Stimulated activated CD8-positive, alpha-beta memory T cell treated with anti-CD3 and anti-CD28 coated beads, Interleukin-15, amount 100 ng/mL, for 48 hours (primary cell): ENCODE measurements at places on chromosomes 12 and 14.

DNA sequence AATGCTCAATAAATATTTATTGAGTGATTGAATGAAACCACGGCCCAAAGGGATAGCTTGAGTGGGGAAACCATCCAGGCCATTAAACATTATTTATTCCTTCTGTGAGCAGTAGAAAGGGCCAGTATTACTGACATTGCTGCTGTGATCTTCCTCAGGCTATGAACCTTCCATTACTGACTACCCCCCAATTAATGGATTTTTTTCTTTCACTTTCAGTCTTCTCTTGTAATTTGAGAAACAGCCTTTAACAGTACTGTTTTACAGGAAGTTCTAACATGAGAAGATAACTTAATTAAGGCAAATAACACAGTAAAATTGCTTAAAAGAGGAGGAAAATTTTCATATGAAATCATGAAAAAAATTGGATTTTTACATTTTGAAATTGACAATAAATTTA is 629.5 kb downstream of the TRHDE start:
- no peak for DNase-seq

- DNase-seq: no peak
Observed at GRCh38 chr12:76288218-76288617, 60.0 kb downstream of the BBS10 start.

DNA sequence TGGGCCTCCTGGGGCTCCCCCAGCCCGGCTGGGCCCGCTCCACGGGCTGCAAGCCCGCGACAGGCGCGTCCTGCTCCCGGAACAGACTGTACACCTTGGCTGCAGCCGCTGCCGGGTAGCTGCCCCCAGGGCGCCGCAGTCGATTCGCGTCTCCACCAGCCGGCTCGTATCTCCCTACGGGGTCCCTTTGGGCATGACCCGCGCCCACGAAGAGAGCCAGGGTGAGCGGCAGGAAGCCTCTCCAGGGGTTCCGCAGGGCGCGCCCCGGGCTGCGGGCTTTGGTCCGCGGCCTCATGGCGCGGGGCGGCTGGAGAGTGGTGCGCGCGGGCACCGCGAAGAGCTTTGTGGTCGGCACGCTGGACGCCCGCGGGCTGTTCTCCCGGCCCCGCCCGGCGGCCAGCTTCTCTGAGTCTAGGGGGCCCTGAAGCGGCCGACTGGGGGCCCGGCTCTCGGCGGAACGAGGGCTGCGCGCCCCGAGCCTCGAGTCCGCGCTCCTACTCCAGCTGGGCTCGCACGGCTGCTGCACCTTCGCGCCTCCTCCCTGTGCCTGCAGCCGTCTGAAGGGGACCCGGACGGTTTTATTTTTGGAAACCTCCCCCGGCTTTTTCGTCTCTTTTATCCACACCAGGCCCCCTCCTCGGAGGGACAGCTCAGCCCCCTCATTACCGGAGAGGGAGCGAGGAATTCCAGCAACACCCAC is at the start of gene LTBP2:
Gene LTBP2 (minus strand): TSS at position 588 of the 700 bp plus-strand sequence. CDS start 293 bp downstream, at position 295.
- DNase-seq: no peak

- DNase-seq: no peak
Observed at GRCh38 chr12:45398552-45398951, 182.7 kb downstream of the ANO6 start.

DNA sequence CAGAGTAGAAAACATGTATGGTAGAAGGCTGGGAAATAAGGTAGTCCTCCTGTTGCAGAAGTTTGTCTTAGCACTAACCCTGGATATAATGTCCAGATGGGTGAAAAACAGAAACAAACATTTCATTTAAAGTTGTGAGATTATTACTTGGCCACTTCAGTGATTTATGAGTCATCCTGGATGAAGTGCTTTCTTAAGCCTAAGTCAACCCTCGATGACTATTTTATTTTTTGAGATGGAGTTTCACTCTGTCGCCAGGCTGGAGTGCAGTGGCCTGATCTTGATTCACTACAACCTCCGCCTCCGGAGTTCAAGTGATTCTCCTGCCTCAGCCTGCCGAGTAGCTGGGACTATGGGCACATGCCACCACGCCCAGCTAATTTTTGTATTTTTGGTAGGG is 10.2 kb downstream of the DLST start:
- no peak for DNase-seq

GRCh38 chr12:31456562-31456961 is 130.6 kb upstream of the SINHCAF start:
- DNase-seq: no peak

GRCh38 chr12:71760471-71760870 is 5.8 kb downstream of the RAB21 start:
- no peak for DNase-seq

DNA sequence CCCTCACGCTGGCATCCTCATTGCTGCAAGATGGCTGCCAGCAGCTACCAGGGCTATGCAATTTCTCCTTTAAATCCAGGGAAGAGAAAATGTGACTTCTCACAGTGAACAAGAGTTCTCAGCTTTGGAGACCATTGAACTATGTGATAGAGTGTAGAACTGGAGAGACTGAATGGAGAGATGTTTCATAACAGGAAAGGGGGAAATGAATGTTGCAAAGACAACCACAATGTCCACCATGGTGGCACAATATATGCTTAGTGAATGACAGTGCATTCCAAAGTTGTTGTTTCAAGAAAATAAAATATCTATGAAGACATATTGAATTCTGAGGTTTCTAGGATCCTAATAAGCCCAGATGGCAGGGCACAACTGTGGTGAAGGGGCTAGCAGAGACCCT is 13.2 kb upstream of the COCH start:
- DNase-seq: no peak

- DNase-seq: no peak
Observed at GRCh38 chr12:101908395-101908794, 31.0 kb downstream of the DRAM1 start.

DNA sequence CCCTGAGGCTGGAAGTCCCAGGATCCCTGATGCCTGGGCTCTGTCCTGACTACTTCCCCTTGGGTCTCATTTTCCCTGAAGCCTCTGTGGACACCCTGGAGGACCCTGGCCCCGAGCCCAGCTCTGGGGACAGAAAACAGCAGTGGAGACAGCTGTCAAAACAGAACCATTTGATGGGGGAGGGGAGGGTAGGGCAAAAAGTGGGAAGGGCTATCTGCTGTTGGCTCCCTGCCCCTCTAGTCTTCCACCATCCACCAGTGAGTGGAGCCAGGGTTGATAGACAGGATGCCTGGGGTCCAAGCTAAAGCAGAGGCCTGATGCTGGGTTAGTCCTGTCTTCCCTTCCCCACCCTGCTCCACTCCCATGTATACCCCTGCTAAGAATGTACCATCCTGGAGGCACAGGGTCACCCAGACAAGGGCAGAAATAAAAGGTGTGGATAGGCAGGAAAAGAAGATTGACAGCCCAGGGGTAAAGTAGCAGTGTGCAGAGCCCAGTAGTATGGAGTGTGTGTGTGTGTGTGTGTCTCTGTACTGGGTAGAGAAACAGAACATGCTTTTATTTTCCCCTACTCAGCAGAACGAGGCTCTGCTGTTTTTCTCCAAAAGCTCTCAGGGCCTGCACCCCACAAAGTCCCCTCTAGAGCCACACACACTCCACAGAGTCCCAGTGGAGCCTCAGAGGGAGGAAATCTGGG is 9.8 kb downstream of the ZNF385A start:
- no peak for DNase-seq

DNA sequence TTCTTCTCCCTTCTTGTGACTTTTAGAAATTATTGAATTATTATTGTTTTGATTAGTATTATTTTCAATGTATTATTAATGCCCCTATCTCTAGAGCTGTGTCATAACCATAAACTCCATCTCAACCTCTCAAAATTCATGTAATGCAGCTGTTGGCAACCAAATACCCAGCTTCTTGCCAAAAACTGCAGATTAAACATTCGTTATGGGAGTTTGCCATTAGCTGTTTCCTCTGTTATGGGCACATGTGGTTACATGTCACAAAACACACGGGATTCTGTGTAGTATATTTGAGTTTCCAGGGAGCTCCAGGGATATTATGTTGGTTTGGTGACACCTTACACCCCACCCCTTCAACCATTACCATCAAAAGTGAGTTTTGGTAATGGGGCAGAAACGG is 2.8 kb upstream of the ALX1 start:
- no peak for DNase-seq

GRCh38 chr12:104508752-104509446 is 52.2 kb downstream of the CHST11 start:
- DNase-seq: no peak

DNA sequence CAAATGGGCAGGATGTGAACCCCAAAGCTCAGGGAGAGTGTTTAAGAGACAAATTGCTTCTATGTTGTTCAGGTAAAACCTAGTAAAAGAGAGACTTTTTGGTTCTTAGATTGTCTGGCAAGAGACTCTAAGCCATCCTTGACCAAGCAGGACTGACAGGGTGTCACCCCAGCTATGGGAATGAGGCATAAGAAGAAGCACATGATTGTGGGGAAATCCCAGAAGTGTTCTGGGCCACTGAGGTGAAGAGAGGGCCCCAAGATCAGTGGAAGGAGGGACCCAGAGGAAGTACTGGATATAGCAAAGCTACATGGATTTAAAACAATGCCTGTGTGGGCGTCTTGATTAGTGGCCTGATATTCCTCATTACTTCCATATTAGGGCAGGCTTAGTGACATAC is 99.0 kb downstream of the SAMD4A start:
- no peak for DNase-seq

- DNase-seq: no peak
Observed at GRCh38 chr14:74829251-74829650, 46.7 kb downstream of the PROX2 start.

- DNase-seq: no peak
Observed at GRCh38 chr14:21262410-21262809, 6.8 kb downstream of the HNRNPC start.

DNA sequence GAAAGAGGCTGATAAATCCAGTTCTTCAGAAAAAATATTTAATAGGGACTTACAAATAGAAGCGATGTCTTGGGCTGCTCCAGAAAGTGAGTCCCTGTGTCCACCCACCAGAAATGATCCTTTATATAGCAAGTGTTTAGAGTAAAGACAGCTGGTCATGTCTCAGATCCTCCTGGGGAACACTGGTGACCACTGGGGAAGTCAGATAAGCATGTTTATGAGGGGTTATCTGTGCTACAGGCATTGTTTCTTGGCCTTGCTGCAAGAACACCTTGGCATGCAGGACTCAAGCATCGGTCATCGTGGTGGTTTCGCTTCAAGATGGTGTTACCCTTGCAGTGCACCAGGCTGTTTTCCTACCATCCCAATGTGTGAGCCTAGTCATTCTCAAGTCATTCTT is 27.2 kb downstream of the CPM start:
- DNase-seq: no peak

GRCh38 chr14:59454139-59454538 is 11.0 kb downstream of the GPR135 start:
- DNase-seq: no peak

DNA sequence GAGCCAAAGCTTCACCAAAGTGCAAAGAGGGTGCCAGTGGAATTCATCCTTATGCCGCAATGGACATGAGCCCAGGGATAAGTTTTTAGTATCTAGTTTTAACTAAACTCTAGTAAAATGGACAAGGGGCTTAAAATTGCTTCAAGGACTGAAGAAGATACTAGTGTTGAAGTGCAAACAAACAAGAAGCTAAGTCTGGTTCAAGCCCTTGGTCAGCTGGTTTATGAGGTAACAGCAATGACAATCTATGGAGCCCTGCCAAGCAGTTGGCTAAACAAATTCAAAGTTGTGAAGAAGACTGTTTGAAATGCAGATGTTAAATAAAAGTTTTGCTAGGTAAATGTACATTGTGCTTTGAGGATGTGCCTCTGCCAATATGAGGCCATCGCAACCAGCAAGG is 209.4 kb downstream of the KTN1 start:
- no peak for DNase-seq

DNA sequence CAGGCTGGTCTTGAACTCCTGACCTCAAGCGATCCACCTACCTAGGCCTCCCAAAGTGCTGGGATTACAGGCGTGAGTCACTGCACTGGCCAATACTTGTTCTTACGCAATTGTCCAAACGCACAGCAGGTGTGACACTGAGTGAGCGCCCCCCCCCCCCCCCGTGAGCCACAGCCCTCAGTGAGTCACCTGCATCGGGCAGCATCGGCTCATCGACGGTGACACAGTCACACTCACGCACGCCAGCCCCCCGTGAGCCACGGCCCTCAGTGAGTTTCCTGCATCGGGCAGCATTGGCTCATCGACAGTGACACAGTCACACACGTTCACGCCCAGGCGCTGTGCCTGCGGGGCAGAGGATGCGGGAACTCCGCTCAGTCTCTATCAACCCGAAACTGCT is 42.5 kb downstream of the GALNT9 start:
- DNase-seq: no peak

- DNase-seq: no peak
Observed at GRCh38 chr12:112989806-112990205, 11.5 kb downstream of the OAS2 start.

DNA sequence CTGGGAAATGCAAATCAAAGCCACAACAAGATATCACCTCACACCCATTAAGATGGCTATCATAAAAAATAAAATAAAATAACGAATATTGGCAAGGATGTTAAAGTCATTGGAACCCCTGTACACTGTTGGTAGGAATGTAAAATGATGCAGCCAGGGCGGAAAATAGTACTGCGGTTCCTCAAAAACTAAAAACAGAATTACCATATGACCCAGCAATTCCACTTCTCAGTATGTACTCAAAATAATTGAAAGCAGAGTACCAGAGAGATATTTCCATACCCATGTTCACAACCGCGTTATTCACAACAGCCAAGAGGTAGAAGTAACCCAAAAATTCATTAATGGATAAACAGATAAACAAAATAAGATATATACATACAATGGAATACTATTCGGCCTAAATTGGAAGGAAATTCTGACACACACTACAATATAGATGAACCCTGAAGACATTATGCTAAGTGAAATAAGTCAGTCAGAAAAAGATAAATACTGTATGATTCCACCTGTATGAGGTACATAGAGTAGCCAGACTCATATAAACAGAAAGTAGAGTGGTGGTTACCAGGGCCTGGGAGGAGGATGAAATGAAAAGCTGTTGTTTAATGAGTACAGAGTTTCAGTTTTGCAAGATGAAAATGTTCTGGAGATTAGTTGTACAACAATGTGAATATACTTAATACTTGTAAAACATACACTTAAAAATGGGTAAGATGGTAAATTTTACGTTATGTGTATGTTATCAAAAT is 84.6 kb downstream of the TXNDC16 start:
- DNase-seq: no peak

DNA sequence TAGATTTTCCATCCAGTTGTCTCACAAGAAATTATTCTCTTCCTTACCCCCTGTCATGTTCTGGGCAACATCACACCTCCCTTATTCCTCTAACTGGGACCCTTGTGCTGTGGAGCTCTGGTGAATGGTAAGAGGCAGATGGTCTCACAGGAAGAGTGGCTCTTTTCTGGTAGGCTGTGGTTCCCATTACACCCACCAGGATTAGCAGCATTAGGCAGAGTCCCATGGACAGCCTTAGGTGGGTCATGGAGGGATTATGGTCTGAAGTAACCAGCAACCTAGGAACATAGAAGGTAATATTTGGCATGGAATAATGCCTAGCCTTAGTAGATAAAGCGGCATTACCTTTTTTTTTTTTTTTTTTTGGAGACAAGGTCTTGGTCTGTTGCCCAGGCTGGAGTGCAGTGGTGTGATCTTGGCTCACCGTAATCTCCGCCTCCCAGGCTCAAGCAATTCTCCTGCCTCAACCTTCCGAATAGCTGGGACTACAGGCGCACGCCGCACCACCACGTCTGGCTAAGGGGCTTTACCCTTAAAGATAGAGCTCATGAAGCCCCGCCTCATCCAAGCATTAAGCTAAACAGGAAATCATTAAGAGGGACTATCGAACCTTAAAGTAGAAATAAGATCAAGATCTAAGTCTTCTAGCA is 4.0 kb downstream of the C14orf119 start:
- no peak for DNase-seq
